ENCODE measurements at places on chromosomes 1 and 21.
A peak's percentile ranks its signal among the peaks of the same experiment; 100 is the strongest.

DNA sequence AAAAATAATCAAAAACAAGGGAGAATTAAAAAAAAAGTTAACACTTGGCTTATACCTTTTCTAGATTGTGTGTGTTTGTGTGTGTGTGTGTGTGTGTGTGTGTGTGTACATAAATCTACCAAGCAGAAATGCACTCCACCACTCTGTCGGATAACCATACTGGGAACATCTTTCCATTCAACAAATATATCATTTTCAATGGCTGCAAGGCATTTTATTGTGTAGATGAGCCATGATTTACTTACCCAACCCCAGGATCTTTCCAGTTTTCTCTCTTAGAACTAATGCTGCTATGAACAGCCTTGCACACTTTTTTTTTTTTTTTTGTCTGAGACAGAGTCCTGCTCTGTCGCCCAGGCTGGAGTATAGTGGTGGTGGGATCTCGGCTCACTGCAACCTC, 25.8 kb downstream of the LRRC38 start:
- no peak for DNase-seq

DNA sequence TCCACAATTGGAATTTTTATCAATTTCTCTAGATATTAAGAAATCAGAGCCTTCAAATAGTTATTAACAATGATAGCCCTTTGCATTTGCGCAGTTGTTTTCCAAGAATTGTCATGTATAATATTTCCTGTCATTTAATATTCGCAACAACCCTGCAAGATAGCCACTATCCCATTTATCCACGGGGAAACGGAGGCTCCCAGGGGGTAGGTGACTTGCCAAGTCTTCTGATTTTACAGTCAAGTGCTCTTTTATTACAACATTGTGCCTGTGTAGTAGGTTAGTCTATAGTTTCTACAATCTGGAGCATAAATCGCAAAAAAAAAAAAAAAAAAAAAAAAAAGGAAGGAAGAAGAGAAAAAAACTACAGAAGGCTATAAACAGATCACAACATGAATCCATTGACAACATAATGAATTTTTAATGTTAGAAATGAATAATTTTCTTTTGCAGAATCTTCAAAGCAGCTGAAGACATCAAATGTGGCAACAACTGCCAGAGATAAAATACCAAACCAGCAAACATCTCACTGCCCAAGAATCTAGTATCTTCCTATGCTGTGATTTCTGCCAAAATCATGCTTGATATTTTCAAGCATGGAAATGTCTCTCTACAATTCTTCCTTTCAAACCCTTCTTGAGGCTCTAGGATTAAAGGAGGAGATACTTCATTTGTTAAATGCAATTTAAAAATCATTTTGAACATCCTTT, 125.5 kb downstream of the PTPN14 start:
- DNase-seq: no peak

DNA sequence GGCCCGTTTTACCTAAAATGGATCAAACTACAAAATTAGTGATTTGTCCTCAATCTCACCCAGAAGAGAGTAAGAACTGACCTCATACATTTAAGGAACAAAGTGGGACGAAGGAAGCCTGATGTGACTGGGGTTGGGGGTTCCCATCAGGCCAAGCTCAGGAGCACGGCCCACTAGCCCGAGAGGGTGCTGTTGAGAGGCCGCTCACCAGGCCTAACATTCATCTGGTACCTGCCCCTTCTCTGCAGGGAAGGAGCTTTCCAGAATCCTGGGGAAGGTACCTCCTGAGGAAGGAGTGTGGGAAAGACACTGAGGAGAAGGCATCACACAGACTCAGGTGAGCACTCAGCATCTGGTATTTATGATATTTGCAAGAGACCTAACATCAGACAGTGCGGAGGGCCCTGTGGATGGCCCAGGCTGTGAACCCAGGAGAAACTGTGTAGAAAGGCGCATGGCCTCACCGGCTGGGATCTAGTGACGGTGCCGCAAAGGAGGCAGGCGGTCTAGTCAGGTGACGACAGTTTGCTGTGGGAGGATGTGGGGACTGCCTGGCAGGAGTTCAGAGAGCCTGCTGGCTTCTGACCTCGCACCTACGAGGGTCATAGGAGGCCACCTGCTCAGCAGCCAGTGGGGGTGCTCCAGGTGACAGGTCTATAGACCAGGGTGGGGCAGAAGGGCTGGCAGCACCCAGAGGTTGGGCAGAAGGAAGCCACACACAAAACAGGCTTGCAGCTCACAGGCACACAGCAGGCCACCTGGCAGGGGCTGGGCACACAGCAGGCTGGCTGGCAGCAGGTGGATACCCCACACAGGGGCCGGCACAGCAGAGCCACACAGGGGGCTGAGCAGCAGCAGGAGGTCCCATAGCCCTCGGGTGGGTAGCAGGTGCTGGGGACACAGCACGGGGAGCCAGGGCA, 543 bp downstream of the KRTAP12-4 start:
- no peak for DNase-seq

- no peak for DNase-seq
Measured at GRCh38 chr1:182651339-182651724, 33.1 kb downstream of the RGS8 start.

DNA sequence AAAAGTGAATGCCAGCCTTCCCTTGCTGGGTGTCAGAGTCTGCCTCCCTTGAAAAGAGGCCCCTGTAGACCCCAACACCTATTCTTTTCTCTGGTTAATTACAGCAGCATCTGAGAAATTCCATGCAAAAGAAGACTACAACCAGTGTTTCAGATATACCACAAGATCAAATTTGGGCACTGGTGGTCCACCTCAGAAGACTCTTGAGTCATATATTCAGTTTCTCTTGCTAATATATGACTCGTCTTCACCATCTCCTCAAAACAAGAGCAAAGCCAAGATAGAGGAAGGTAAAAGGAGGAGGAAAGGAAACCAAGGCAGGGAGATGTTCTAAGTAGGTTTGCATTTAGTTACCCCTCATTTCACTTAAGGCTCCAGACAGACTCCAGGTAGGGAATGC, 259.9 kb downstream of the ZNF648 start:
- DNase-seq: no peak

GRCh38 chr1:160046494-160047110, 14.8 kb upstream of the PIGM start:
- DNase-seq: peak; percentile 85

GRCh38 chr1:58804853-58805565, 21.2 kb upstream of the JUN start:
- no peak for DNase-seq

DNA sequence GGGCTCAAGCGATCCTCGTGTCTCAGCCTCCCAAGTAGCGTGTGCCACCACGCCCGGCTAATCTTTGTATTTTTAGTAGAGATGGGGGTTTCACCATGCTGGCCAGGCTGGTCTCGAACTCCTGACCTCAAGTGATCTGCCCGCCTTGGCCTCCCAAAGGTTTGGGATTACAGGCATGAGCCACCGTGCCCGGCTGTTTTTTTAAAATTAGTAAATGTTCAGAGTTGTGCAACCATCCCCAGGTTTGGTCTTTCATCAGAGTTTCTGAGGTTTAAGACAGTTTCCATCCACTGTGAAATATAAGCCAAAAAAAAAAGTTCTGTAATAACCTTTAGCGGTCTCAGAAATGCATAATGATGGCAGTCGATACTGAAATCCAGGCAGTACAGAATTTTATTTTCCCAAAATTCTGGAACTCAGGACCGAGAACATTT, 550 bp upstream of the SYT11 start:
- DNase-seq: peak; percentile 32

- peak; percentile 84 for DNase-seq
Measured at GRCh38 chr1:89804642-89805237, 16.1 kb upstream of the LRRC8D start.

- peak; percentile 20 for DNase-seq
Measured at GRCh38 chr1:24235921-24236788, 49.1 kb upstream of the IFNLR1 start.

GRCh38 chr1:244029124-244029523, 22.0 kb upstream of the ZBTB18 start:
- no peak for DNase-seq

- DNase-seq: peak; percentile 76
Measured at GRCh38 chr1:53025034-53025768, 36.8 kb upstream of the PODN start.

- no peak for DNase-seq
Measured at GRCh38 chr1:12409681-12410080, 179.9 kb downstream of the VPS13D start.

Data from GM03348 (cell line).